Chondrocyte (in vitro differentiated cells): ENCODE measurements at places on chromosomes 11 and 22. TPM values are rescaled to one million over a fixed set of nuclear protein-coding genes. Genes with fewer than 3 reads are reported as not detected.

CARD16 gene
- total RNA-seq = 2.0 TPM in 1 of 3 replicates, not detected in the others

TEX54 gene
- total RNA-seq = 0.65 TPM in 1 of 3 replicates, not detected in the others

BMAL1 gene
- total RNA-seq = 13.0 to 26.3 TPM (median 14.8 TPM) in 3 replicates

CEP126 gene
- 3.8 to 18.0 TPM (median 4.1 TPM) in 3 replicates for total RNA-seq

HMBS gene
- total RNA-seq = 16.1 to 21.3 TPM (median 16.7 TPM) in 3 replicates

INPP5J gene
- total RNA-seq = 3.5 to 5.9 TPM (median 5.2 TPM) in 3 replicates

OR51B4 gene
- not detected in 3 replicates for total RNA-seq

MMP12 gene
- 0.17 to 0.18 TPM in 2 of 3 replicates, not detected in the other for total RNA-seq

C22orf39 gene
- total RNA-seq = 18.4 to 25.7 TPM (median 19.5 TPM) in 3 replicates

RAG1 gene
- 1.1 to 1.6 TPM (median 1.3 TPM) in 3 replicates for total RNA-seq

LARGE2 gene
- total RNA-seq = not detected in 3 replicates

CHCHD10 gene
- total RNA-seq = 42.6 to 78.5 TPM (median 62.2 TPM) in 3 replicates

DEFB131B gene
- total RNA-seq = not detected in 3 replicates

TRMT2A gene
- 45.8 to 66.1 TPM (median 49.3 TPM) in 3 replicates for total RNA-seq

MS4A3 gene
- not detected in 3 replicates for total RNA-seq

OR6T1 gene
- not detected in 3 replicates for total RNA-seq

UBE2L3 gene
- total RNA-seq = 53.2 to 57.5 TPM (median 53.7 TPM) in 3 replicates

HTR3A gene
- not detected in 3 replicates for total RNA-seq

SLC17A6 gene
- total RNA-seq = not detected in 3 replicates

GRM5 gene
- total RNA-seq = 0.41 to 2.0 TPM (median 0.52 TPM) in 3 replicates

HBB gene
- total RNA-seq = not detected in 3 replicates

ISX gene
- total RNA-seq = not detected in 3 replicates

POU2AF2 gene
- total RNA-seq = not detected in 3 replicates

TLCD5 gene
- 8.8 to 10.5 TPM (median 9.8 TPM) in 3 replicates for total RNA-seq

UFD1 gene
- 75.8 to 81.2 TPM (median 76.2 TPM) in 3 replicates for total RNA-seq

PRDM11 gene
- 32.9 to 35.1 TPM (median 35.0 TPM) in 3 replicates for total RNA-seq

LRRC56 gene
- 2.6 to 2.9 TPM (median 2.7 TPM) in 3 replicates for total RNA-seq

MIEF1 gene
- total RNA-seq = 22.7 to 24.0 TPM (median 23.0 TPM) in 3 replicates

SPI1 gene
- not detected in 3 replicates for total RNA-seq

MRTFA gene
- 58.2 to 69.8 TPM (median 65.3 TPM) in 3 replicates for total RNA-seq

SLC6A5 gene
- total RNA-seq = not detected in 3 replicates

TMEM191B gene
- 0.67 to 1.7 TPM in 2 of 3 replicates, not detected in the other for total RNA-seq

MMP8 gene
- not detected in 3 replicates for total RNA-seq

PHLDB1 gene
- total RNA-seq = 164 to 271 TPM (median 179 TPM) in 3 replicates

KCTD14 gene
- total RNA-seq = 0.36 to 0.48 TPM (median 0.47 TPM) in 3 replicates

WEE1 gene
- total RNA-seq = 17.8 to 31.2 TPM (median 17.8 TPM) in 3 replicates

SHISA8 gene
- not detected in 3 replicates for total RNA-seq

SPA17 gene
- 1.7 to 3.6 TPM (median 3.2 TPM) in 3 replicates for total RNA-seq

SLC3A2 gene
- 125 to 380 TPM (median 374 TPM) in 3 replicates for total RNA-seq

TPCN2 gene
- total RNA-seq = 12.3 to 18.1 TPM (median 12.6 TPM) in 3 replicates

TBX1 gene
- total RNA-seq = 0.28 to 20.8 TPM in 2 of 3 replicates, not detected in the other

ZNHIT2 gene
- total RNA-seq = 7.9 to 8.7 TPM (median 7.9 TPM) in 3 replicates

CDON gene
- 17.6 to 26.8 TPM (median 19.9 TPM) in 3 replicates for total RNA-seq

MUC6 gene
- not detected in 3 replicates for total RNA-seq

TECTA gene
- total RNA-seq = 0.41 to 1.2 TPM (median 0.75 TPM) in 3 replicates

GLYAT gene
- not detected in 3 replicates for total RNA-seq

CSF2RB gene
- 0.05 to 0.19 TPM (median 0.08 TPM) in 3 replicates for total RNA-seq

TIMP3 gene
- 51.1 to 126 TPM (median 126 TPM) in 3 replicates for total RNA-seq

UNC93B1 gene
- 14.4 to 16.6 TPM (median 15.9 TPM) in 3 replicates for total RNA-seq

PIH1D2 gene
- 0.62 to 1.4 TPM (median 1.3 TPM) in 3 replicates for total RNA-seq

KREMEN1 gene
- total RNA-seq = 5.0 to 7.3 TPM (median 7.3 TPM) in 3 replicates
